Stimulated activated CD4-positive, alpha-beta T cell treated with anti-CD3 and anti-CD28 coated beads, Interleukin-1b, Interleukin-23, amount 100 ng/mL, for 1 hour (primary cell): ENCODE measurements at places on chromosomes 5 and 9.

GRCh38 chr9:100341889-100342288, 10.9 kb downstream of the TEX10 start:
- no peak for DNase-seq

- DNase-seq: no peak
Measured at GRCh38 chr9:18360005-18360404, 113.9 kb upstream of the ADAMTSL1 start.

DNA sequence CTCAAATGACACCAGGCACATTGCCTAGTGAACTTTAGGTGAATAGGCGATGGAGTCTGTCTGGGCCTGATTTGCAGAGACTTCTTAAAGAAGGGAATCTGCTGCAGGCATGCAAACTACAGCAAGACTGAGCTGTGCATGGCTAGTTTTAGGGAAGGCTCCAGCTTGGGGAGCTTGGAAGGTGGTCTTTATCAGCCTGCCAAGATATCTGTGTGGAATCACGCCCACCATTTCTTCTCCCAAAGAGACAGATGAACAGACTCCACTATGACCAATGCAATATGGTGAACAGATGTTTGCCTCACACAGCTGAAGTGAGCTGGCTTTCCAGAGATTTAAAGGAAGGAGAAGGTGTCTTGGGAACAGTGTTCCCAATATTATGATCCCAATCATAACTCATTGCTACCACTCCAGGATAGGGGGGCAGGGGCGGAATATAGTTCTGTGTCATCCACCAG, 129.0 kb upstream of the HMHB1 start:
- DNase-seq: no peak

GRCh38 chr5:84274585-84275468, 109.9 kb downstream of the EDIL3 start:
- DNase-seq: no peak

GRCh38 chr5:126274763-126275125, 148.5 kb upstream of the GRAMD2B start:
- DNase-seq: no peak

- peak; percentile 24 for DNase-seq
Measured at GRCh38 chr5:52725065-52725746, 62.5 kb upstream of the ITGA1 start.

GRCh38 chr9:96006296-96006879, 130.9 kb downstream of the ERCC6L2 start:
- no peak for DNase-seq

DNA sequence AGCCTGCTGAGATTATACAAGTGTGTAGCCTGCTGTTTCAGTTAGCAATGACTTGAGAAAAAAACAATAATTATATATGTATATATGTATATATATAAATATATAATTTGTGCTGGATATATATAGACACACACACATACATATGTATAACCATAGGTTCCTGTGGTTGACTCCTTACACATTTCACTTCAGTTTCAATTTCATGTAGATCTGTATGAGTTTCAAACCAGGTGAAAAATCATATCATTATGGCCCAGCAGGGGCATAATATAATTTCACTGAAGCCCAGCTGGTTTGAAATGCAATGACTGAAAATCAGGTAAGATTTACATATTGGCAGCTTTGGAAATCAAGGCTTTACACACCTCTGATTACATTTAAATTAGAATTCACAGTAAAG, 690.4 kb upstream of the CDH18 start:
- DNase-seq: no peak

DNA sequence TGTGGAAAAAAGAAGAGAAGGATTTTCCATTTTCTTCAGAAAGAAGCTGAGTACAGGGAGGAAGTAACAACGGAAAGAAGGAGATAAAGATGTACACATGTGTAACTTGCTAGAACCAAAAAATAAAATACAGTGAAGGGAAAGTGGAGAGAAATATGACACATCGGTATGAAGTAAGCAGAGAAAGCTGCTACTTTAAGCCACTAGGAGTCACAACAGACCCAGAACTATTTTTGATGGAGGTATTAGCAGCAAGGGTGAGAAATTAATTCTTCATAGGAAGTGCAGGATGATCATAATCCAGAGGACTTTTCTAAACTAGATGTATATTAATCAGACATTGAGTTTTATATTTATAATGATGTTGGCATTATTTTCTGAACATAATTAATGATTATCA, 88.5 kb downstream of the FAM174A start:
- no peak for DNase-seq

GRCh38 chr5:107466233-107466769, 204.4 kb downstream of the EFNA5 start:
- no peak for DNase-seq

- DNase-seq: no peak
Measured at GRCh38 chr5:176677209-176677939, 30.1 kb downstream of the TSPAN17 start.

GRCh38 chr5:42074353-42074752, 149.3 kb downstream of the FBXO4 start:
- DNase-seq: no peak

DNA sequence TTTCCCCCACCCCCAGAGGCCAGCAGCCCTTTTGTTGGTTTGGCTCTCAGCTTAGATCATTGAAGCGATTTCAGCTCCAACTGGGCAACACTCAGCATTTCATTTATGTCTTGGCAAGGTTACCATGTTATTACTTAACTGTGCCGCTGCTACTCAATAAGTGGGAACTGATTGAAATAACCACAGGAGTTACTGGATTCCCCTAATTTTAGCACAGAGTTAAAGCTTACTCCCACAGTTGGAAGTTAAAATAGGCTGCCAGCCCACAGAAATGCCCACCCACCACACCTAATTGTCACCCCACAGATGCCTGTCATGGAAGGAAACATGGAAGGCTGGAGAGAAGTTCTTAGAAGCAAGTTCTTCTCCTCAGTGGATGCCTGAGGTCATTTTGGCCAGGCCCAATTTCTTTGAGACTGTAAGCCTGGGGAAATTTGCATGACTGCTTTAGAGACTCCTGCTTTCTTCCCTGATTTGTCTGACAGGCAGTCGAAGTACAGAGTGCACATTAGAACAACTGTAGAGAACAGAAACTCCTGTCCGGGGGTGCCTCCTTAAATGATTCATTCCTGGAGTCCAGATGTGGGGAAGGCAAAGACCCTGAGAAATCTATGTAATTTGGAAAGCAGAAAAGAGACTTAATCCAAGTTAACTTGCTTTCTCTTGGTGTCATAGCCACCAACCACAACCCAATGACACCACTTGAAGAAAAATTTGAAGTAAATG, 370.0 kb downstream of the ZSWIM6 start:
- no peak for DNase-seq

GRCh38 chr9:127049044-127049443, 73.4 kb downstream of the ANGPTL2 start:
- DNase-seq: no peak
